ENCODE measurements at places on chromosomes 6 and 20.

DNA sequence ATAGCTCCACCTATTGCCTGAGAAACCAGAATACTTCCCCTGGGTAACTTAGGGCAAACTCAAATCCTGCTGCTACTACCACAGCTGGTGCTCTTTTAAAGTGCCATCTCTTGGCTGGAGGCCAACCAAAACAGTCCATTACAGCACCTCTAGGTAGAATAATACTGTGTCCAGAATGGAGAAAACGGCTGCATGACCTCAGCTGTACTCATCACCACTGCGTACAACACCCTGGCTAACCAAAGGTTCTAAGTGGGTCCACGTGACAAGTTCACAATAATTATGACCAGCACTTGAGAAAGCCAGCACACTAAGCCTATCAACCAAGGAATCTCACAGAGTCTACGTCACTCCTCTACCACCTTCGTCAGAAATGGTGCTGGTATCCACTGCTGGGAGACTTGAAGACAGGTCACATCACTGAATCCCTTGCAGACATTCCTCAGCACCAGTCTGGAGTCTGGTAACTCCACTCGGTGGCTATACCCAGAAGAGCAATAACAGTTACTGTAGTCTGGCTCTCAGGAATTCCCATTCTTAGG, 40.9 kb upstream of the PKIB start:
- no peak for DNase-seq

GRCh38 chr6:133358574-133359150, 117.5 kb downstream of the EYA4 start:
- no peak for DNase-seq

GRCh38 chr6:95230071-95230740, 347.1 kb upstream of the MANEA start:
- no peak for DNase-seq

DNA sequence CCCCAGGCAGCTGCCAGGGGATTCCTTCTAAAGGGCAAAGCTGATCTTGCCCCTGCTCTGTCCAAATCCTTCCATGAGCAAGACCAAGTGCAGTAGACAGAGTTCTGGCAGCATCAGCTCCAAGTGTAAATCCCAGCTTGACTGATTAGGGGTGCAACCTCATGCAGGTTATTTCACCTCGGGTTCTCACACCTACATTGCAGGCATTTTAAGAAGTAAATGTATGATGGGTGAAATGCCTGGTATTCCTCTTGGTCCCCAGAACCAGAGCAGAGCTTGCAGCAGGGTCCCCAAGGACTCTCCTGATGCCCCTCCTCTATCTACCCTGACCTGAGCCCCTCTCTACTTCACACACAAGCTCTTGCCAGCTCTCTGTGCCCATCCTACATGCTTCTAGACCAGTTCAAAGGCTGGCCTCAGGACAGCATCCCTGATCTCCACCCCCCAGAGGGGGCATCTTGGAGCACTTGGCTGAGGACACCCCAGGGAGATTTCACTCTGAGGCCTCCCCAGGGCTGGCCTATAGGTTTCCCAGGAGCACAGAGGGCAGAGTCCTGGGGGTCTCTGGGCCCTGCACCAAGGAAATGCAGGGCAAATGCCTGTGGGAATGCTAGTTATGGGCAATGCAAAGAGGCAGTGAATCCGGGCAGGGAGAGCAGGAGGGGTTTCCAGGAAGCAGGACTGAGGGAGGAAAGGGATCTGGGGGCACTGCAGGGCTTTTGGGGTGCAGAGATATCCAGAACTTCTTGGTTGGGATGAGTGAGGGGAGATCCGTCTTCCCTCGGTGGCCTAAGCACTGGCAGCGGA, 1.0 kb downstream of the LZTS3 start:
- DNase-seq, result no peak

GRCh38 chr6:36110863-36111262, 19.4 kb upstream of the MAPK13 start:
- DNase-seq, result no peak

DNA sequence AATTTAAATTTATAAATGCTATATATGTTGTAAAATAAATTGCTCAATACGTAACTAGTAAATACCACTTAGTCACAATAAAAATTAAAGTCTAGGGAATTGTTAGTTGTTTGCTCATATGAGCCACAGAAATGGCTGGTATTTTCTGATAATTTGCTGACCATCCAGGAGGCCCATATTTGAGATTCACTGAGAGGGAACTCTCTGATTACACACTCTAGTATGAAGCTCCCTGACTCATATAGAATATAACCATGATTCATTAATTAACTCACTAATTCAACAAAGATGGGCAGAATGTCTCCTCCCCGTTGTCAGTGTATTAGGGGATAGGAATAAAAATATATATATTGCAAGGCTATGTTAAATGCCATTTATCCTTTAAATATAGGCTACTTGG, 46.6 kb upstream of the TMEM30A start:
- DNase-seq, result no peak

- no peak for DNase-seq
Observed at GRCh38 chr6:128410584-128410983, 109.8 kb downstream of the PTPRK start.

DNA sequence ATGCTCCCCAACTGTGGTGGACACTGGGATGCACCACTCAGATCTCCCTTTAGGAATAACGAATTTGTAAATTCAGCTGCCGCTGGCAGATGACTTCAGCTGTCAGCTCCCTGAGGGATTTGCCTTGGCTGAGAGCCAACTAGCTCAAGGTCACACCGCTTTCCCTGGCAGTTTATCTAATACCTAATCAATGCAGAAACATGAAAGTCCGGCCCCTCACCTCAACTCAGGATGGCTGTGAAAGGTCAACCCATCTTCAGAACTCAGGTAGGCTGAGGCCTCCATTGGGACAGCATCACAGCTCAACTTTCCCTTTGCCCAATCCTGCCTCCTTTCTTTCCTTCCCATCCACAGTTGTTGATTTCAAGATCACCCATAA, 22.8 kb upstream of the SCGN start:
- DNase-seq, result no peak

- DNase-seq, result peak; percentile 81
Observed at GRCh38 chr20:60011512-60012507, 53.6 kb downstream of the CDH26 start.

GRCh38 chr20:38842558-38842981, 37.1 kb downstream of the PPP1R16B start:
- no peak for DNase-seq
